ENCODE measurements at places on chromosomes 7 and 10.

DNA sequence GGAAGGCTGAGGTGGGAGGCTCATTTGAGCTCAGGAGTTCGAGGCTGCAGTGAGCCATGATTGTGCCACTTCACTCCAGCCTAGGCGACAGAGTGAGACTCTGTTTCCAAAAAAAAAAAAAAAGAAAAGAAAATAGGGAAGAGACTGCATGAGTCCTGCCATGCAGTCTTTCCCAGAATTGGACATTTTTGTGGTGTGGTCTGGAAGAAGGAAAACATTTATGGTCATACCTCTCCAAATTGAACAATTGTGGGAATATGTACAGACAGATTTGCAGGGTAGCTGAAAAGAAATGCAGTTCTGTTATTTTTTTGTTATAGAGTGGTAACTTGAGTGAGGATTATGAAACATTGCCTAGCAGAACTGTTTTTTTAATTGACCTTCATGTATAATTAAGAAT is 198.1 kb downstream of the AUTS2 start:
- DNase-seq = no peak

- DNase-seq = no peak
Observed at GRCh38 chr10:49222170-49222569, 34.0 kb upstream of the TMEM273 start.

GRCh38 chr7:23246555-23246954 is at the start of gene GPNMB:
TSS of gene GPNMB (plus strand) at chr7:23246775. CDS start at chr7:23246858, 83 bp downstream.
- peak; percentile 81 for DNase-seq

DNA sequence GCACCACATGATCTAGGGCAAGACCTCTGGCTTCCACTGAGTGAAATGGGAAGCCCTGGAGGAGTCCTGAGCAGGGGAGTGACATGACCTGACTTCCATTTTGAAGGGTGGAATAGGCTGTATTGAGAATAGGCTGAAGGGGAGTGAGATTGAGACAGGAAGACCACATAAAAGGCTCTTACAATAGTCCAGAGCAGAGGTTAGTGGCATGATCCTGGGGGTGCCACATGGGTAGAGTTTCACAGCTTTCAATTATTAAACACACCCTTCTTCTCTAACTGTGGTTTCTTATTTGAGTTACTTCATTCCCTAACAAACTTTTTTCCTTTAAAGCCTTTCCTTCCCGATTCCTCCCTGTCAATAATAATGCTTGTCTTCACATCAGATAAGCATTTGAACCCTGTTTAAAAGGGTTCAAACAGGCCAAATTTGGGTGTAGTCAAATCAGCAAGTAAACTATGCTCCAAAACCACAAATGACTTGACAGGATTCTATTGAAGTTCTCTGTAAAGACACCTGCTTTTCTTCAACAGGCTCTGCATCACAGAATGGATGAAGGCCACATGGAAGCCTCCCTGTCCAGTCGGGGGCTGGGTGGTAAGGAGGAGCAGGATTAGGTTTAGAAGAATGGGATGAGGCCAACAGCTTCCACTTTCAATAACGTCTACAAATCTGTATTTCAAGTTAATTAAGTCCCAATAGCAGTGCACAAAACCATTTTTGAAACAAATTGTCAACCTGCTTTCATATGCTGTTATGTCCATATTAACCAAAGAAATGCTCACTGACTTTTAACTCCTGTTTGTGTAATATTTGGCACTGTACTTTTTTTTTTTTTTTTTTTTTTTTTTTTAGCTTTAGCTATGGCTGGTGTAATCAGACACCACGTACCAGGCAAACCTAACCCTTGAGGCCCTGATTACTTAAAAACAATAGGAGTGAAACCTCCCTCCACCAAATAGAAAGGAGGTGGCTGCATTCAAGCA is 131.9 kb downstream of the NRCAM start:
- no peak for DNase-seq

DNA sequence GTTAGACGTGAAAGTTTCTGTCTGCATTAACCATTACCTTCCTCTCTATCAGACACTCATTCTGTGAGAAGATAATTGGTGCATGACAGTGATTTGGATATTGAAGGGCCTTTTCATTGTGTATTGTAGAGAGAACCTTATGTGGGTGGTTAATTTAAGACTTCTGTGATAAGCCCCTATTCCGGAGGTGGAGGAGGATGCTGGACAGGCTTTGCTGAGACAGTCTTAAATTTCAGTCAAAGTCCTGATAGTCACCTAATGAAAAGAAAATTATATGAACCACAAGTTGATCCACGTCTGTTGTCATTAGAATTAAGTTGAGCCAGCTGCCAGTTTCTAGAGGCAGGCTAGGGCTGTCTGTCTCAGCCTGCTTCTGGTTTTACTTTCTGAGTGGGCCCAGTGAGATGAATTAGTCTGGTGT is 62.9 kb downstream of the CELF2 start:
- no peak for DNase-seq

DNA sequence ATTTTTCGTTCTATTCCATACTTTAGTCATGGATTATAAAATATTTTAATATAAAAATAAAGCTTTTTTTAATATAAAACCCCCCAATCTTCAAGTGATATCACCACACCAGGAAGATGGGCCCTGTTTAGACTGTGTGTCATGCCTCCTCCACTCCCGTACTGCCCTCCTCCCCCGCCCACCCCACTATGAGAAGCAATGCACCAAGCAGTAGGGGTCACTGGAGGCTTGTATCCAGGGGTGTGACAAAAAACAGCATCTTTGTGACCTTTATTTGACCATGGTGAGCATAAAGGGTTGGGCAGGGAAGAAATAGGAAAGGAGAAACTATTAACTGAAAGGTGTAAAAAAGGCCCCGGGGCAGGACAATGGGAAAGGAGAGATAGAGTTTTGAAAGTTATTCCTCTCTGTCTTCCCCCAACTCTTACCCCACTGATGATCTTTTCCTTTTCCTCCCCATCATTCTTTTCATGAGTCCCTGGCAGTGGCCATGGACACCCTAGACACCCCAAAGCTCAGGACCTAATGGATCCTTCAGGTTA is 3.5 kb downstream of the PITX3 start:
- DNase-seq = no peak

DNA sequence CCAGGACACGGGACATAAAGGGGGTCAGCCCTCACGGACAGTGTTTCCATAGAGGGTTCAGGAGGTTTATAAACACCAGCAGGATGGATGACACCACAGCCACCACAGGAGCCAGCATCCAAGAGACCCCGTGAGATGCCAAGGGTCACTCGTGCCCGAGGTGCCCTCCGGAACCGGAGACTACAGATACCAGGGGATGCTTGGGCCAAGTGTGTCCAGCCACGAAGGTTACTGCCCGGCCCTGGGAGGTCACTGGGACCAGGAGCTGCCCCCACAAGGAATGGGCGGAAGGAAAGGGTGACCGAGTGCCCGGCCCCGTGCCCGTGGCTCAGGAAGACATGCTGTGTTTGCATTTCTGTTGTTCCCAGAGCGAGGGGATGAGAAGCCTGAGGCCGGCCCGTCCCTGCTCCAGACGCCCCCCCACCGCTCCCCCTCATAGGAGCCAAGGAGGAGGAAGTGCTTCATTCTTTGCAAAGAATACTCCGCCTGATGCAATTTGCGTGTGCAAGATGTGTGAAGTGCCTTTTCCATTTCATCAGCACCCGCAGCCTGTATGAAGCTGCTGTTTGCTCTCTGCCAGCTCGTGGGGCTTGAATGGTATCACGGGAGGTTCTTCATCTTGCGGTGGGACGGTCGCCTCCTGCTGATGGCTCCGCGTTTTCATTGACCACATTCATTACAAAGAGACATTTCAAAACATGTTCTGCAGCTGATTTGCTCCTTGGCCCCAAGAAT is 176.4 kb downstream of the ELFN1 start:
- no peak for DNase-seq

- DNase-seq = peak; percentile 22
Observed at GRCh38 chr7:41010967-41011366, 691.9 kb downstream of the INHBA start.

DNA sequence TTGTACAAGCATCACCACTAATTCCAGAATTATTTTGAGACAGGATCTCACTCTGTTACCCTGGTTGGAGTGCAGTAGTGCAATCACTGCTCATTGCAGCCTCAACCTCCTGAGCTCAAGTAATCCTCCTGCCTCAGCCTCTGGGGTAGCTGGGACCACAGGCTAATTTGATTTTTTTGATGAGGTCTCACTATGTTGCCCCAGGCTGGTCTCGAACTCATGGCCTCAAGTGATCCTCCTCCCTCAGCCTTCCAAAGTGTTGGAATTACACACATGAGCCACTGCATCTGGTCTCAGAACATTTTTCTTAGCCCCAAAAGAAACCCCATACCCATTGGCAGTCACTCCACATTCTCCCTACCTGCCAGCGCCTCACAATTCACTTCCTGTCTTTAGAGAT is 3.5 kb upstream of the WBP1L start:
- no peak for DNase-seq

DNA sequence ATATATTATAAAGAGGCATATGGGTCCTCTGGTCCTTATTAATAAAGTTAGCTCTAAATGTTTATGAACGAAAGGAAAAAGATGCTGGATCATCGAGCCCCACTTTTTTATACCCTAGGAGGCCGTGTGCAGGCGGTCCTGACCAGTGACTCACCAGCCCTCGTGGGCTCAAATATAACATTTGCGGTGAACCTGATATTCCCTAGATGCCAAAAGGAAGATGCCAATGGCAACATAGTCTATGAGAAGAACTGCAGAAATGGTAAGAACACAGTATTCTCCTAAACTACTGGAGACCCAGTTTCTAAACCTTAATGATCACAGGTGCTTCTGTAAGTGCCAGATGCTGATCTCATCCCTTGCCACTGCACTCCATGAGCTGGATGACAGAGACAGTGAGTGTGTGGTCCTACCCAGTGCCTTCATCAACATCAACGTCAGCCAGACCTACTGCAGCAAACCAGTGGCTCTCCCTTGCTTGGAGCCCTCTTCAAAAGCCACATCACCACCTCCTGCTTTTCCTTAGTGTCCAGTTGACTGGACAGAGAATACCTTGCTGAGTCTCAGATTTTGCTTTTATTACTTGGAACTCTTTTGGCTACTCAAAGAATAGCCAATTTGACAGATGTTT is 7.6 kb downstream of the GPNMB start:
- DNase-seq = no peak

GRCh38 chr7:24692592-24692991 is 64.7 kb downstream of the GSDME start:
- no peak for DNase-seq

- DNase-seq = no peak
Observed at GRCh38 chr10:7666253-7667023, at the start of gene ITIH5. TSS of gene ITIH5 (minus strand) at chr10:7666966. CDS start at chr10:7666892, 74 bp downstream.
